NCI-H524 (cell line): ENCODE measurements at places on chromosomes 3 and 15.

DNA sequence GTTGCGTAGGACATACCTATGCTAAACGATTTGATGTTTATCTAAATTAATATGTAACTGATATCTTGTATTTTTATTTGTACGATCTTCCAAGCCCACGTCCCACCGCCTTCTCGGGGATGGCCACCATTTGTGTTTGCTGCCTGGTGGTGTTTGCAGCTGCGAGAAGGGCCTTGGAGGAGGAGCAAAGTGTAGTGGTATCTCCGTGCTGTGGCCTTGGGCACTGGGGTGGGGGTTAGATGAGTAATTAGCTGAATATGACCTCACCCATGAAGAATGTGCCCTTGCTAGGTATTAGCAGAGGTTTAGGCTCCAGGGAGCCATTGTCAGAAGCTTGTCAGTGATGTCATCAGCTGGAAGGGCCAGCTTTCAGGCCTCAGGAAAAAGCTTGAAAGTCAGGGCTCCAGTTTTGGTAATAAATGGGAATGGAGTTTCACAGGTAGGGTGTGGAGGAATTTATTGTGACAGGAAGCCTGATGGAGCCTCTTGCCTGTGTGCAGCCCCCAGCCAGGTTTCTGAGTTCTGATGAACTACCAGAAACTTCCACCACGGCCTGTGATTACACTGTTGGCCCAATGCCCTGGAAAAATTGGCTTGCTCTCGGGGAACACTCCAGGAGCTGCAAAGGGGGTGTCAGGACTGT, 41.0 kb downstream of the FLNB start:
- DNase-seq = no peak

GRCh38 chr3:43950775-43951174, 260.0 kb downstream of the ABHD5 start:
- no peak for DNase-seq

DNA sequence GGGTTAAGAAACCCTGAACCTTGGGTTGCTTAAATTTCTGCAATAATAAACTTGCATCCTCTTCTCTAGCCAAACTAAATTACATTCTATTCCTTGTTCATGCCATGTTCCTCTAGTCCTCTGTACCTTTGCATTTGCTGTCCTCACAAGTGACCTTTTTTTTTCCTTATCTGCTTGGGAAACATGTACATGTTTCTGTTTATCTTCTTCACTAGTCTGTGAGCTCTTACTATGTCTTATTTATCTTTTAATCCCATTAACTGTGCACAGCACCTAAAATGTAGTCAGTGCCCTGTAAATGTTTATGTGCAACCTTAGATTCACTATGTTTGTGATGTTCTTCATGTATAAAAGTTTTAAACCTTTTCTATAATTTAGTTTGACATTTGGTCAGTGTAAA, 61.9 kb downstream of the REC114 start:
- DNase-seq = no peak

GRCh38 chr15:69663982-69664381, 211.4 kb downstream of the RPLP1 start:
- DNase-seq = no peak

- DNase-seq = no peak
Measured at GRCh38 chr15:74175271-74176191, 2.0 kb downstream of the ISLR start.

DNA sequence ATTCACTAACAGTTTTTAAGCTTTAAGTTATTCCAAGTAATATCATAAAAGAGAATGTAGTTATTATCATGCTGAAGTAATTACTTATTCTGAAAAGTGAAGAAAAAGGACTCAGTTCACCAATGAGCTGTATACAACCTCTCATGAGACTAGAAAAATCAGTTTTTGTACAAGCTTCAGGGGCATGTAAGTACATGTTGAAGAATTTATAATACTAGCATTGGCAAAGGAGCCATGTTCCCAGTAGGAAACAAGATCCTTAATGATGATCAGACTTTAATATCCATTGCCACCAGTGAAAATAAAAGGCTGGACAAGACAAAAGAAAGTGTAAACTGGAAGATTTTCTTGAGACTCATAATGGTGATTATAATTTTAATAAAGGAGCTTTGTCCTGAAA, 532.8 kb downstream of the PLOD2 start:
- DNase-seq = no peak

DNA sequence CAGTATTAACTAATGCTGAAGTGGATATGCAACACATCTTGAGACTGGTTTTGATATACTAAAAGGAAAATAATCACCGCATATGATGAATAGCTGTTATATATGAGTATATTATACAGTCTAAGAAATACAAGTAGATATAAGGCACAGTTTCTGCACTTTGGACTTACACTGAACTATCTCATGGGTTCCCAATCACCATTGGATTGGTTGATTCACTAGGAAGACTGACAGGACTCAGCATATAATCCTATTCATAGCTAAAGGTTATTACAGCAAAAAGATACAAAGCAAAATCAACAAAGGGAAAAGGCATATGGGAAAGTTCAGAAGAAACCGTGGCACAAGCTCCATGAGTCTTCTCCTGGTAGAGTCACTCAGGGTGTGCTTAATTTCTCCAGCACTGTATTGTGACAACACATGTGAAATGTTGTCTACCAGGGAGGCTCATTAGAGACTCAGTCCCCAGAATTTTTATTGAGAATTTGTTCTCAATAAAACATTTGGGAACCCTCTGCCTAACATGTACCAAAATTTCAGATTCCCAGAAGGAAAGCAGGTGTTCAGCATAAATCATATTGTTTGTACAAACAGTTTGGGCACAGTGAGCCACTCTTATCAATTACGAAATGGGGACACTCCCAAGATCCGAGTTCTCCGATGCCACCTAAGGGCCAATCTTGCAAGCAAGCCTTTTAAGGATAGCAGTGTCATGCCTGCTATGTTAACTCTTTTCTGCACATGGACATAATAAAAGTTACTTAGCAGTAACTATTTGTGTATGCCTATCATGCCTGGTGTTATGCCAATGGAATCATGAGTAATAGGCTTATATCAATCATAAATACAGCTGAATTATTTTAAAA, 26.8 kb downstream of the CMC1 start:
- DNase-seq = no peak

- DNase-seq = no peak
Measured at GRCh38 chr3:147377412-147378367, 28.7 kb downstream of the ZIC4 start.
